ENCODE measurements at places on chromosomes 7 and 10. TPM values are rescaled to one million over a fixed set of nuclear protein-coding genes. Genes with fewer than 3 reads are reported as not detected.

Gene CREB5
- 6.6 TPM for polyA plus RNA-seq

Gene STEAP1B
- polyA plus RNA-seq: 0.16 TPM

Gene ENTPD1
- polyA plus RNA-seq: 15.6 TPM

Gene ABLIM1
- polyA plus RNA-seq: 20.0 TPM

Gene MARVELD1
- polyA plus RNA-seq: 26.0 TPM

Gene RBM20
- polyA plus RNA-seq: 0.25 TPM

Gene TBL2
- polyA plus RNA-seq: 12.8 TPM

Gene SAP25
- polyA plus RNA-seq: 3.7 TPM

Gene ZWINT
- 11.4 TPM for polyA plus RNA-seq

GRCh38 chr7:33355386-33355785 is 226.0 kb downstream of the BBS9 start:
- no peak for DNase-seq

- no peak for DNase-seq
Observed at GRCh38 chr10:95758351-95759025, 2.5 kb downstream of the ENTPD1 start.

DNA sequence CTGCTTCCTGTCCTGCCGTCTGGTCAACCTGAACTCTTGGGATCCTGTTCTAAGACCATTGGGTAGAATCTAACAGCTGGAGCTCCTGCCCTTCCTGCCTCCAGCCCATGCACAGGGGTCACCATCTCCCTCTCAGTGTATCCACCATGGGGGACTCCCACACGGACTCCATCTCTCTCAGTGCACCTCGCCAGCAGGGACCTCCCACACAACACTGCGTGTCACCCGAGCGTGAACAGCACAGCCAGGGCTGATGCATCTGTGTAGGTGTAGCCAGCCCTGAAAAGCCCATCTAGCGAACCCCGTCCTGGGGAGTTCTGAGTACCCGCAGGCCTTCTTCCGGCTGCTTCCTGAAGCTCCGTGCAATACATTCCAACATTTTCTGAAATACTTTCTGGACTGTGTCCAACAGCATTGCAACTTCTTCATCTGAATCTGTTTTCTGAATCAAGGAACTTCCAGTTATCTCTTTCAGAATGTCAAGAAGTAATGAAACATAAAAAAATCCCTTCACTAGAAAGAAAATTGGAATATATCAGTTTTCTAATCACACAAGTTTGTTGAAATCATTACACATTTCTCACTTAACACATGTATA is 52.5 kb downstream of the NCAPG2 start:
- no peak for DNase-seq

- DNase-seq: no peak
Observed at GRCh38 chr7:55477781-55478374, 94.4 kb downstream of the VOPP1 start.

DNA sequence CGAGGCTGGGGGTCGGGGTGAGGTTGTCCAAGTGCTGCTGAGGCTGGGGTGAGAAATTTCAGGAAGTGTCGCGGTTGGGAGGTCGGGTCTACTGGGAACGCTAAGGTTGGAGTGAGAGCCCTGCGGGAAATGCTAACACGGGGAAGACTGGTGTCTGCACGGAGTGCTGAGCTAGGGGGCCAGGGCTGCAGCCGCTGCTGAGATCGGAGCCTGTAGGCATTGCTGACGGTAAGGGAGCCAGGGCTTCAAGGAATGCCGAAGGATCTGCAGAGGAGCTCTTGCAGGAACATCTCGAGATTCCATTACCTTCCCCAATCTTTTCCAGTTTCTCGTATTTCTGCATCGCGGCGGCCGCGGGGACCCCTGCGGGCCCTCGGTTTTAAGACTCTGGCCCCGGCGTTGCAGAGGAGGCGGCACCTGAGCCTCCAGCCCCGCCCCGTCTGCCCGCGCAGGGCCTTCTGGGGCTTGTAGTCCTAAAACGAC is at the start of gene CDK5:
CDK5 (minus strand) TSS at position 392 of the 483 bp plus-strand sequence; CDS start at position 343, 49 bp downstream.
- no peak for DNase-seq

DNA sequence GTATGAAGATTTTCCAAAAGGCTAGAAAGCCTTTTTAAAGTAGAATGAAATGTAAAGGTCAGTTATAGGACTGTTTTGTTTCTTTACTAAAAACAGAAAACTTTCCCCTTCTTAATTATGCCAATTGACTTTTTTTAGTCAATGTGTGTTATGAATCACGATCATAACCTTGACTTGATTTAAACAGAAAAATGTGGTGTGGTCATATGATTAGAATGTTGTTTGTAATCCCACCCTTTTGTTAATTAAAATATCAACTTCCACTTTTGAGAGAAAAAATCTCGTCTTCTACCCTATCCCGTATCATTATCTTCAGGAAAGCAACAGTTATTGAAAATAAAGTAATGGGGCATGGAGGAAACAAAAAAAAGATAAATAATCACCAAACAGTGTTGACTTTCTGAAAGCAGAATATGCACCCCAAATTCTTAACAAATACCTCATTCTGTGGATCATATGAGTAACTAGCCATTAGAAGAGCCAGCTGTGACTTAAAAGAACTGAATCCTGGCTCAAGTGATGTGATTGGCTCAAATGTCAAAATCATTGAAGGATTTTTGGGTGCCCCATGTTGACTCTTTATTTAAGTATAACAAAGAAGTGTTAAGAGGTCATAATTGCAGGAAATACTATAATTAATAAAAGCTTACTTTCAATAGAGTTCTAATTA is 32.3 kb upstream of the SLC16A12 start:
- DNase-seq: no peak

DNA sequence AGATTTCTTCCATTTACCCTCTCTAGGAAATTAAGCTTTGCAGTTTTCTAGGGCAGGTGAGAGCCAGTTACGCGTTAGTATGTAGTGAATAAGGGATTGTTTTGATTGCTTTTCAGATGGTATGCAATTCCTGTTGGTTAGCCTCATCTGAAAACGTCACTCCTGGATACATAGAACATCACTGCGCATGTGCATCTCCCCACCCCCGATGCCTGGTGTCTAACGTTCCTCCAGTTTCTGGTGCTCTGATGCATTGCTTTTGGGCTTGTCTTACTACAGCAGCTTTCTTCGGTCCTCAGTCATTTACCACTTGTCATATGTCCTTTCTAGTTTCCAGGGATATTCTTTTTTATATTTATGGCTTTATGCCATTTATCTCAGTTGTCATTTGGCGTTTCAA is 22.5 kb downstream of the MLLT10 start:
- no peak for DNase-seq

GRCh38 chr10:97406064-97406463 is 4.9 kb upstream of the RRP12 start:
- DNase-seq: no peak

DNA sequence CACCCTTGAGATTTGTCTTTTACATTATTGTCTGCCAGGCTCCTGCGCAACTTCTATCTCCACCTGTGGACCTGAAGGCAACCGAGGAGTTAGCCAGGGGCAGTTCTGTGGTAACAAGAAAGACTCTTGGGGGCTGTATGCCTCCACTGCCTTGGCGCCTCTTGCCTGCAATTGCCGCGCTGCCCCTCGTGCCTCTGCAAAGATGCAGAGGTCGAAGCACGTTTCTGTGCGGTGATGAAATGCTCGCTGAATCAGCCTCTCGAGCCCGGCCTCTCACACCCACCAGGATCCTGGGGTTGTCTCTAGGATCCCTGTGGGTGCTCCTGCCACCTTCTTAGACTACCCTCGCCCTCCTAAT is 486 bp upstream of the LHFPL3 start:
- no peak for DNase-seq

- peak; percentile 82 for DNase-seq
Observed at GRCh38 chr10:132420981-132421846, 24.2 kb downstream of the PWWP2B start.

DNA sequence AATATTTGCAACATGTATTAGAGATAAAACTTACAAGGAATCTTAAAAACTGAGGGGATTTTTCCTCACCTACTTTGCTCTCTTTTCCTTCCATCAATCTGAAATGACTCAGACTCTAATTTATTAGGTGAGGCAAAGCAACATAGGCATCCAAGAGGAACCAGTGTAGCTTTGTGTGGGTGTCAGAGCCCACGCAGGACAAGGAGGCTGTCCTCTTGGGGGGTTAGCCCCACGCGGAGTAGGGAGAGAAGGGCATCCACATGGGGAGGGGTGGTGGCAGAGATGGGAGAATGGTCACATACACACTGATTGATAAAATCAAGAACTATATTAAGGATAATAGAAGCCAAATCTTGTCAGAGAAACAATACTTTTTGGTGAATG is 33.8 kb upstream of the ARMS2 start:
- no peak for DNase-seq

GRCh38 chr7:11231190-11231589 is 257.5 kb downstream of the PHF14 start:
- DNase-seq: no peak

GRCh38 chr10:57884965-57885617 is 382.6 kb downstream of the IPMK start:
- DNase-seq: no peak

DNA sequence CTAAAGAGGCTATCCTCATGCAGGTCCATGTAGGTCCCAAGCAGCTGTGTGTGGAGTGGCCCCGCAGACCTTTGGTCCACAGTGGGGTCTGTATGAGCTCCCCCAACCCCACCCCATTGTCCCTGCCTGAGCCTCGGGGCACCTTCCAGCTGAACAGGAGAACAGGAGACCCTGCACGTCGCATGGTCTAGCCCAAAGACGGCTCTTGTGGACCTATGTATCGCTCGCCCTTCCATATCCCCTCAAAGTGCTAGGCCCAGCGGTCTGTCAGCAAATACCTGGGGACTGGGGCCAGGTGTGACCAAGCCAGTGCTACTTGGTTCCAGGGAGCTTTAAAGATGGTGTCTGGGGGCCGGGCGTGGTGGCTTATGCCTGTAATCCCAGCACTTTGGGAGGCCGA is 43.0 kb downstream of the OAT start:
- no peak for DNase-seq

DNA sequence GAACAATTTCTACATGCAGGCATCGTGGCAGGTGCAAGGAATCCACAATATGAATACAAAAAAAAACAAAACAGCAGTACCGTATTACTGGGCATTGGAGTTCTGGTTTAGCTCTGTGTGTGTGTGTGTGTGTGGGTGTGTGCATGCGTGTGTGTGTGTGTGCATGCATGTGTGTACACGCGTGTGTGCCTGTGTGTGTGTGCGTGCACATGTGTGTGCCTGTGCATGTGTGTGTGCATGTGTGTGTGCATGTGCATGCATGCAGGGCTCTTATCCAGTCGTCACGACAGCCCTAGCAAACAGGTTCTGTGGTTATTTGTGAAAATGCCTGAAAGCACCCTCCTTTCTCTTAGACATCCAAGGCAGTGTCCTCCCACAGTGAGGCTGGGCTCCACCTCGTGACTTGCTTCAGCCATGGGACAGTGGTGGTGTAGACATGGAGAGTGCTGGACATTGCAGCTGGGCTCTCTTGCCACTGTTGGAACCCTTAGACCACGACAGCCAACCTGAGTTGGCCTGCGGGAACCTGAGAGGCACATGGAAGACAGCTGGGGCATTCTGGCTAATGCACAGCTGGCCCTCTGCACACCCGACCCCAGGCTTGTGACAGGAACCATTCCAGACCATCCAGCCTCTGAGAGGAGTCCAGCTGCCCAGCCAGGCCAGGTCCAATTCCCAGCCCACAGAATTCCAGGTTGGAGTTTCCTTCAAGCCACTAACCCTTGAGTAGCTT is 173.4 kb upstream of the SHH start:
- DNase-seq: no peak

GRCh38 chr7:41013117-41013516 is 689.8 kb downstream of the INHBA start:
- no peak for DNase-seq

- peak; percentile 38 for DNase-seq
Observed at GRCh38 chr7:1096156-1097119, 8.5 kb downstream of the GPER1 start.

DNA sequence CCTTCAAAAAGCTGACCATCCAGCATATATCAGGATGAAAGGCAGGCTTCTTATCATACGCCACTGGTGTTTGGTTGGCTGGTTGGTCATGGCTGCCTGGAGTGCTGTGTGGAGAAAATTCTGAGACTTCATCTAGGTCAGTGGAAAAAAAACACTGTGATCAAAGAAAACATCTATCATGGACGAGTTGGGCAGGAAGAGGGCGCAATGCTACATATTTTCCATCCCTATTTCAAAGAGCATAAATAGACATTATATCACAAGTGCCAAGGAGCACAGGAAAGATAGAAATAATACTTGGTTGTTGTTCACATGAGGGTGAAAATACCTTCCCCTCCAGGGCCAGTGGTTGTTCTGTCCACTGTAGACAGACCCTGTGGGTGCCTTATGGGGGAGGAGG is 128.4 kb upstream of the PLPP4 start:
- no peak for DNase-seq

DNA sequence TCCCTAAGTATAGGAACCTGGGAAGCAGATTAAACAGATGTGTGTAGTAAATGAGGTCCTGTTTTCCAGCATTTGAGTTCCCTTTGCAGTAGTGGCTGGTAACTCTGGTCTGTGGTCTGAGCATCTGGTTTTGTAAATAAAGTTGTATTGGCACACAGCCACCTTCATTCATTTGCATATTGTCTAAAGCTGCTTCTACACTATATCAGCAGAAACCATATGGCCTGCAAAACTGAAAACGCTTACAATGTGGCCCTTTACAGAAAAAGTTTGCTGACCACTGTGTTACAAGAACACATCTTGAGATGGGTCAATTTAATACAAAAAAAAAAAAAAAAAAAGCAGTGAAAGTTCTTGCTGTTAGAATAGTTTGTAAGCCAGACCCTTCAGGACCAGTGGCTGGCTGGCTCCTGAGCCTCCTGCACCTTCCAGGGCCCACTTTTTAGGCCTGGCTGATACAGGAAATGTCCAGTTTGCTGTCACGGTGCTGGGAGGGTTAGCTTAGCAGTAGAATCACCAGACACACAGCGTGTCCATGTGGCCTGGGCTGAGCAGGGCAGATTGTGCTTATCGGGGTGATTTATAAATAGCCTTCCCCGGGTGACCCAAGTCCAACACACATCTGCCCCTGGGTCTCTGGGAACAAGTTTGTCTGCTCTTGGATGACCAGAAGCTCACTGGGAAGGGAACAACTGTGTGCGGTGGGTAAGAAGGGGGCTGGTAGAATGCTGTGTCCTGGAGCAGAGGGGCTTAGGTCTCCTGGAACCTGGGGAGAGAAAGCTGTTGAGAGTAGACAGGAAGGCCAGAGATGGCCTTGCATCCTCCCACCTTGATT is 1.4 kb downstream of the C10orf71 start:
- DNase-seq: peak; percentile 21

DNA sequence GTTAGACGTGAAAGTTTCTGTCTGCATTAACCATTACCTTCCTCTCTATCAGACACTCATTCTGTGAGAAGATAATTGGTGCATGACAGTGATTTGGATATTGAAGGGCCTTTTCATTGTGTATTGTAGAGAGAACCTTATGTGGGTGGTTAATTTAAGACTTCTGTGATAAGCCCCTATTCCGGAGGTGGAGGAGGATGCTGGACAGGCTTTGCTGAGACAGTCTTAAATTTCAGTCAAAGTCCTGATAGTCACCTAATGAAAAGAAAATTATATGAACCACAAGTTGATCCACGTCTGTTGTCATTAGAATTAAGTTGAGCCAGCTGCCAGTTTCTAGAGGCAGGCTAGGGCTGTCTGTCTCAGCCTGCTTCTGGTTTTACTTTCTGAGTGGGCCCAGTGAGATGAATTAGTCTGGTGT is 62.9 kb downstream of the CELF2 start:
- DNase-seq: no peak
